ENCODE measurements at places on chromosomes 3 and 15.

- DNase-seq: no peak
Observed at GRCh38 chr3:59424268-59425010, 374.6 kb upstream of the CFAP20DC start.

DNA sequence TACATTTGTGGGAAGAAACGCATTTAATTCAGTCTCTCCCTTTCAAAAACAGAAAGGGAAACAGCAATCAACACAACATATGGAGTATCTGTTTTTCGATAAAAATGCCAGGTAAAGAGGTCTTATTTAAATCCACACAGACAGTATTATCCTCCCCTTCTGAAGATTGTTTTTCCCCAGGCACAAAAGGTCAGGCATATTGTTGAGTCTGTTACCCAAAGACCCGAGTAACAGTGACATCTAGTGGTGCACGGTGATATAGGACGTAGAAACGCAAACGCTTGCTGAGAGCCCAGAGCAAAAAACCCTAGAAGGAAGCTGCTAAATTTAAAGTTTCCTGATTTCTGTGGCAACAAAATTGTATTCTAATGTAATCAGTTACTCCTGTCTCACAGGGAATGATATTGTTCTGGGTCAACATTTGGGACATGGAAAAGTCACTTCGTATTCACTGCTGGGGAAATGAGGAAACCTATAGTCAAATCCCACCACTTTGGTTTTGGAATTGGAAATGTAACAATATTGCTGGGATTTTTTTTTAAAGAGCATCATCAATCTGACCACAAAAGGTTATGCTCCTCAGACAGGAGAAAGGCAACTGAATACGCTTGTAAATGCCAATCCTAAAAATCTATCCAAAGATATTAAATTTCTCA lies 312.7 kb upstream of the CCDC54 start:
- DNase-seq: peak; percentile 90

GRCh38 chr3:12934431-12934830 lies 93.1 kb upstream of the RPL32 start:
- DNase-seq: peak; percentile 67

GRCh38 chr3:30493911-30494311 lies 112.5 kb upstream of the TGFBR2 start:
- DNase-seq: no peak

- peak; percentile 17 for DNase-seq
Observed at GRCh38 chr3:174397848-174398247, 461.3 kb upstream of the NAALADL2 start.

DNA sequence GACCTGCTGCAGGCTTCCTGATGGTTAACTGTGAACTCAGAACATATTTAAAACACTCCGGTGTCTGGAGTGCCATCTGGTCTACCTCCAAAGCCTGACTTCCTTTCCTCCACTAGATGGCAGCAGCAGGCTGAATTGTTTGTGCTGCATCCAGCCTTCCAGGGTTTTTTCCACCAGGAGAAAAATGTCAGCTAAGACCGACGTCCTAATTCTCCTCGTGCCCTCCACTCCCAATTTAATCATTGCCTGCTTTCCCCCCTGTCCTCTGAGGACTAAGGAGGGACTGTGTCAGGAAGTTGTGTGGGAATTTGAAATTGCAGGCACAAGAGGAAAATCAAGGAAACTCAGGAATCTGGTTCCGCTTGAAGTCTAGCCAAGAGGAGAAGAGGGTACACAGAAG lies 165.2 kb upstream of the UMPS start:
- DNase-seq: peak; percentile 86

GRCh38 chr3:38960953-38961622 lies 90.7 kb downstream of the SCN11A start:
- DNase-seq: peak; percentile 22

DNA sequence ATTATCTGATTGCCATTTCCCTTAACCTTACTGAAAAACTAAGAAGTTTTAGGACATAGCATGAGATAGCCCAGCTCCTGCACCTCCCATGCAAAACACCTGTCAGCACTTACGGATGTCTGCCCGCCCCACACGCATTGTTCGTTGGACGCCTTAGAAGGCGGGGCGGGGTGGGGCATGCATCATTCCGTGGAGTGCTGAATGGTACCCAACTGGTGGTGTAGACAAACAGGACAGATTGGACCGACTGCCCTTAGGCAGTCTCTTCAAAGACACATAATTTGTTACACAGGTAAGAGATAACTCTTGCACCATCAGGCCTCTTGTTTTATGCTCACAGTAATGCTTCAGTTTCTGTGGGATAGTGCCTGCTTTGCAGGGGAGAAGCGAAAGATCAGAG lies 93.8 kb downstream of the SMAD6 start:
- DNase-seq: no peak

DNA sequence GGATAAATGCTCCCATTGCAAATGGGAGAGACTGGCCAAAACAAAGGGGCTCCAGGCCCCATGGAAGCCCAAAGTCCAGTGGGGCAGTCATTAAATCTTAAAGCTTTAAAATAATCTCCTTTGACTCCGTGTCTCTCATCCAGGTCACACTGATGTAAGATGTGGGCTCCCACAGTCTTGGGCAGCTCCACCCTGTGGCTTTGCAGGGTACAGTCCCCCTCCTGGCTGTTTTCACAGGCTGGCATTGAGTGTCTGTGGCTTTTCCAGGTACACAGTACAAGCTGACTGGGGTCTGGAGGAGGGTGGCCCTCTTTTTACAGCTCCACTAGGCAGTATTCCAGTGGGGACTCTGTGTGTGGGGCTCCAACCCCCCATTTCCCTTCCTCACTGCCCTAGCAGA lies 45.9 kb downstream of the NIPA2 start:
- DNase-seq: peak; percentile 12

- peak; percentile 83 for DNase-seq
Observed at GRCh38 chr3:37477275-37477674, 302.9 kb upstream of the LRRFIP2 start.

DNA sequence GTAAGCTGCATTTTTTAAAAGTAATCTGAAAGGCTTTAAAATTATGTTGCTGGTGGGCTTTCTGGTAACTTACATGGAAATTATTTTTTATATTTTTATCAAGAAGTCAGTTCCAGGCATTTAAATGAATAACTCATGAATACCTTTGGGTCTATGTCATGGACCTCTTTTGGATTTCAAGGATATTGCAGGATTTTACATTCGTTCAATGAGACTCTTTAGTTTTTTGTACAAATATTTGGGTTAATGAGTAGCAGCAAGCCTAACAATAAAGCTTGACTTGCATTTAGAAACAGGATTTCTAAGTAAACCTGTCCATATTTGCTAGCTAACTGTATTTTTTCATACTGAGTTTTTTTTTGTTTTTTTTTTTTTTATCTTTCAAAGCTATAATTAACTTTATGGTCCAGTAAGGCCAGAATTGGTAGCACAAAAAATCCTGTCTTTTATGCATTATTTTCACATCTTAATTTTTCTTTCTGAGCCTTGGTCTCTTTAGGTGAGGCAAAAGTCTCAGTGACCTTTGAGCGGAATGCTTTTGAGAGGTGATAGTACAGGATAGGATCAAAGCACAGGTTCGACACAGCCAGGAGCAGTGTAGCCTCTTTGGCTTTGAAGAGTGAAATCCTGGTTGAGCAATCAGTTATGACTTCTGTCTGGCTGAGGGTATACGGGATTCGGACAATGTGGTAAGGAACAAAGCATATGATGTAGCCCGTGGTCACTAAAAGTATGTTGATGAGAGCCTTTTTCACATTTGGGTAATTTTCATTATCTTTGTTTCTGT lies 4.8 kb downstream of the GPR171 start:
- no peak for DNase-seq

- peak; percentile 21 for DNase-seq
Observed at GRCh38 chr3:38662544-38662943, 13.1 kb upstream of the SCN5A start.

GRCh38 chr15:35256551-35256950 lies 171.5 kb upstream of the NANOGP8 start:
- peak; percentile 63 for DNase-seq

DNA sequence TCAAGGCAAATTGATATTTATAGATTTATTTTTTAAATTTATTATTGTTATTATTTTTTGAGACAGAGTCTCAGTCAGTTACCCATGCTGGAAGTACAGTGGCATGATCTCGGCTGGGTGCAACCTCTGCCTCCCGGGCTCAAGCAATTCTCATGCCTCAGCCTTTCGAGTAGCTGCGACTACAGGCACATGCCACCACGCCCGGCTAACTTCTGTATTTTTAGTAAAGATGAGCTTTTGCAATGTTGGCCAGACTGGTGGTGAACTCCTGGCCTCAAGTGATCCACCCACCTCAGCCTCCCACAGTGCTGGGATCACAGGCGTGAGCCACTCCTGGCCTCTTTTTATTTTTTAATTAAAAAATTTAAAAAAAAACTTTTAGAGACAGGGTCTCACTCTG lies 19.0 kb downstream of the SPG21 start:
- DNase-seq: no peak

GRCh38 chr3:42666022-42666421 lies 12.5 kb downstream of the ZBTB47 start:
- DNase-seq: no peak

DNA sequence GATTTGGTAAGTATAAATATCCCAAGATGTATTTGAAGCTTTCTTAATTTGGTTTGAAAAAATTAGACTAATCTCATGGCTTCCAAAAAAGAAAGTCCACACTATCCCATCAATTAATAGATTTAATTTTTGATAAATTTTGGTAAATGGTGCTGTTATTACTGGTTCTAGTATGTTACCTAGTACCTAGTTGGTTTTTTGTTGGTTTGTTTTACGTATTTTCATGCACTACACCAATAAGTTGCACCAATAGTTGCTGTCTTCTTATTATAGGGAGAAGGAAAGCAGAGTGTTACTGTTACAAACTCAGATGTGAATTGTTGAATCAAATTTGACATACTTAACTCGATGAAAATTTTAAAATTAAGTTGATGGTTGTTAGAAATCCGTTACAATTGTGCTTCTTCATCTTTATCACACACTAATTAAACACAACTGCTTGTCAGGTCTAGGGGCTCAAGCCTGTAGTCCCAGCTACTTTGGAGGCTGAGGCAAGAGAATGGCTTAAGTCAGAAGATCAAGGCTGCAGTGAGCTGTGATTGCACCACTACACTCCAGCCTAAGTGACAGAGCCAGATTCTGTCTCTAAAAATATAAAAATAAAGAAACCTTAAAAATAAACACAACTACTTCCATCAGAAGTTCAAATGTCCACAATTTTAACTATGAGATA lies 23.1 kb upstream of the MBNL1 start:
- no peak for DNase-seq

GRCh38 chr15:44606740-44607139 lies 56.7 kb downstream of the SPG11 start:
- no peak for DNase-seq

GRCh38 chr3:160569894-160570652 lies 4.7 kb upstream of the KPNA4 start:
- no peak for DNase-seq

DNA sequence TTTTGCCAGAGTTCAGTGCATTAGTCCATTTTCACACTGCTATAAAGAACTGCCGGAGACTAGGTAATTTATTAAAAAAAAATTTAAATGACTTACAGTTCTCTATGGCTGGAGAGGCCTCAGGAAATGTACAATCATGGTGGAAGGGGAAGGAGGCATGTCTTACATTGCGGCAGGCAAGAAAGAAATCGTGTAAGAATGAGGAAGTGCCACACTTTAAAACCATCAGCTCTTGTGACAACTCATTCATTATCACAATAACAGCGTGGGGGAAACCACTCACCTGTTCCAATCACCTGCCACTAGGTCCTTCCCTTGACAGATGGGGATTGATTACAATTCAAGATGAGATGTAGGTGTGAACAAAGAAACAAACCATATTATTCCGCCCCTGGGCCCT lies 1361.4 kb downstream of the NSUN3 start:
- no peak for DNase-seq

- no peak for DNase-seq
Observed at GRCh38 chr15:70669966-70670658, 93.2 kb downstream of the UACA start.

DNA sequence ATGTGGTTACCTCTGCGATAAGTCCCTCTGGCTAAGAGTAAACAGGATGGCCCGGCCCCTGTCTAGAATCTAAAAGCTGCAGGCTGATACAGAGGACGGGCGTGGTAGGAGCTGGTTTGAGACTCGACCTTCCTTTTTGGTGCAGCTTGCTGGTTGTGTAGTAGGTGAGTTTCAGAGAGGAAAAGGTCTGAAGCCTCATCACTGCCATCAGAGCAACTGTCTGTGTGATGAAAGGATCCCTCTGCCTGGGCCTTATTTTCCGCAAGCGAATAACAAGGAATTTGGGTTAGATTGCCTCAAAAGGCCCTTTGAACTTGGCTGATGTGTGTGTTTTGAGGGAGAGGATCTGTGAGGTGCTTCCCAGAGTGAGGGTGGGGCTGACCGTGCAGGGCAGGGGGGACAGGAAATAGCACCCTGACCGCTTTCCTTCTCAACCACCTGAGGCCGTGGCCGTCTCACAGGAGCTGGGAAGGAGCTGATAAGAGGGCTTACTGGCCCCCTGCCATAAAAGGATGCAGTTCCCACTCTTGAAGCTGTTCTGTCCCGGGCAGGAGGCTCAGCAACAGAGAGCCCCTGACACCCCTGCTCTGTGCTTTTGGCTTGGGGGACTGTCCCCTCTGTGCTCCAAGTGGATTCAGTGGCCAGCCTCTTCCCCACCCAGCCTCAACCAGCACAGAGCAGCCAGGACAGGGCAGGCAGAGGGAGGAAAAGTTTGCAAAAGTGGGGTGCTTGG lies 45.6 kb upstream of the TFRC start:
- DNase-seq: no peak

DNA sequence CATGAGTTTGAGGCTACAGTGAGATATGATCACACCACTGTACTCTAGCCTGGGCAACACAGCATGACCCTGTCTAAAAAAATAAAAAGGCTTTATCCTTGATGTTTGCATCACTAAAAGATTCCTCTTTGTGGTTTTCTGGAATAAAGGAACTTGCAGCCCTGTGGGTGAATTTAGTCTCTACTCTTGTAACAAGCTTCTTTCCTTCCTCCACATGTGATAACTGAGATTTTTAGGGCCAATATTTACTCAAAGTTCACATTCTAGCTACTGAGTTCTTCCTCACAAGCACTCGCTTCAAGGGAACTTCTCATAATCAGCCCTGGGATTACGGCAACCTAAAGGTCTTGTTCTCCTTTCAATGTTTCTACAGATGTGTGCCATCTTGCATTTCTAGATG lies 24.6 kb downstream of the COMMD2 start:
- no peak for DNase-seq

GRCh38 chr15:95141486-95141885 lies 910.1 kb downstream of the MCTP2 start:
- no peak for DNase-seq

DNA sequence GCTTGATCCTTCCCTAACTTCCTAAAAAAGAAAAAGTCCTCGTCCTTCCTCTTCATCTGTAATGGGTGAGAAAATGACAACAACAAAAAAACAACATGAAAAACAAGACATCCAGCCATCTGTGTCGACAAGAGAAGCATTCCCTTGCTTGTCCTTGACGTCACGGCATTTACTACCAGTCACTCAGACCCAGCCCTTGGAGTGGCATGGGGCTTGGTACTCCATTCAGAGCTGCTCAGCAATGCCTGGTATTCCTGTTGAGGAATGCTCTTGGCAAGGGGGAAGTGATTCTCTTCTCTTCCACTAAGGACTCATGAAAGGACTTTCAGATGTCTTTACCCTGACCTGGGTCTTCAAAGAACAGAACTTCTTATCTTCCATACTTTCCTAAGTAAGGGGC lies 339.7 kb upstream of the RASGRP1 start:
- no peak for DNase-seq

- no peak for DNase-seq
Observed at GRCh38 chr15:75053748-75054125, 30.3 kb downstream of the PPCDC start.

Measured in cerebellar cortex (tissue), 1 donor.